ENCODE measurements at places on chromosomes 3 and 15.

GRCh38 chr3:183764847-183765731, 60.3 kb downstream of the MAP6D1 start:
- DNase-seq: peak; percentile 94

DNA sequence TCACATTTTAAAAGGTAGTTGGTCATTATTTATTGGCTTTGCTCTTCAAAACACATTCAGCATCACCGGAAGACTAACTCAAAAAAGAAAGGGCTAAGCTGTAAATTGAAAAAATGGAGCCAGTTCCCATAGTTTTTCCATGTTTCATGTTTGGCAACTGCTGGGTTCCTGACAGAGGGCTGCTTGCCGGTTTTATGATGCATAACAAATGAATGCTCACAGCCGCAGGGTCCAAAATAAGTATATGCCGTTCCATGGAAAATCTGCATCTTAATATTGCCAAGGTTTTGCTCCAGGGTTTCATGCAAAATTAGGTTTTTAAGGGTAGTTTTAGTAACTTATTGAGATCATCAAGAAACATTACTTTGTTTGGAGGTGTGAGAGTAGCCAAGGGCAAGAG, 15.8 kb downstream of the SLC12A1 start:
- no peak for DNase-seq

- no peak for DNase-seq
Observed at GRCh38 chr3:141708367-141708766, 29.7 kb upstream of the RNF7 start.

DNA sequence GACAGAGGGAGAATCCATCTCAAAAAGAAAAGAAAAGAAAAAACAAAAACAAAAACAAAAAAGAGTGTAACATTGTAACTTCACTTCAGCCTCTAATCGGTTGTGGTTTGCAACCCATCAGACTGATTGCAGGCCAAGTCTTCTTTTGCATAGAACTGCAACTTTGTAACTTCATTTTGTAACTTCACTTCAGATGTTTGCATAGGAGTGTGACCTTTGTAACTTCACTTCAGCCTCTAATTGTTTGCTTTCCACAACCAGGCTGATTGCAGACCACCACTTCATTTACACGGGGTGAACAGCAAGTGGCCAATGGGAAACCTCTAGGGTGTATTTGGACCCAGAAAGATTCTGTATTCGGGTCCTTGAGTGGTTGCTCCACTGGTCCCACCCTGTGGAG, 79.1 kb upstream of the CHMP2B start:
- no peak for DNase-seq
